ENCODE measurements at places on chromosomes 7 and 10.

DNA sequence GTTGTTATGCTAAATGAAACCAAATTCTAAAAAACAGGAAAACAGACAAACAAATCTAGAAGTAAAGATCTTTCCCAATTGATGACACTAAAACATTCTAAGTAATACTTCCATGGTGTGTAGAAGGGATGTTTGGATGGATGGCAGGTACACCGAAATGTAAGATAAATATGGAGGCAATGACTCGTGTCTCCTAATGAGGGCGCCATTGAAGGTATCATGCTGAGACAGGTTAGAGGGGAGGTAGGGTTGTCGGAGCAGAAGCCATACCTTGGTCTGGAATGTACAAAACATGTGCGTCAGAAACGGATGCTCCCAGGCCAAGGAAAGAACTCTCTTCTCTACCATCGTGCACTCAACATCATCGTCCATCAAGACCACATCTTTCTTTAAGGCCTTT, 101.4 kb downstream of the PRKCQ start:
- DNase-seq: no peak

- no peak for DNase-seq
These were observed 32.8 kb downstream of the SLC39A12 start for GRCh38 chr10:17984563-17984962.

DNA sequence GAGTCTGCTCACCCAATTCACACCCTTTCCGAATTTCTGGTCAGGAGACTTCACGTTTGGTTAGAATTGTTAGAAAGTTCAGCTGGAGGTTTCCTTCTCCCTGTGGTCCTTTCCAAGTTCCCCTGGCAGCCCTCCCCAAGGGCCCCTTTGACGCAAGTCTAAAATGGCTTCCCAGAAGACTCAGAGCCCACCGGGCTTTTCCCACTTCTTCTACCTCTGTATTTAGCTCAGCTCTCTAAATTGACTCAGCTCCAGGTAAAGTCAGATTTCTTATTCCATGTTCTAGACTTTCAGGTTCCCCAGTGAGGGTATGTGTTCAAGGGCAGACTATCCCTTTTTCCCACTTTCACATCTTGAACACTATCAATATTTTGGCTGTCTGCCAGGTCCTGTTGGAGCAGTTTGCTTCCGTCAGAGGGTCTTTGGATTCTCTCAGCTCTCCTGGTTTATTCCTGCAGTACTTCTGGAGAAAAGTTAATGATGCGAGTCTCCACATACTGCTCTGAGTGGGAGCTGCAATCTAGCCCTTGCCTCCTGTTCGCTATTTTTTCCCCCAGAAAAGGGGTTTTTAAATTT, 53.1 kb upstream of the ZNF273 start:
- no peak for DNase-seq

DNA sequence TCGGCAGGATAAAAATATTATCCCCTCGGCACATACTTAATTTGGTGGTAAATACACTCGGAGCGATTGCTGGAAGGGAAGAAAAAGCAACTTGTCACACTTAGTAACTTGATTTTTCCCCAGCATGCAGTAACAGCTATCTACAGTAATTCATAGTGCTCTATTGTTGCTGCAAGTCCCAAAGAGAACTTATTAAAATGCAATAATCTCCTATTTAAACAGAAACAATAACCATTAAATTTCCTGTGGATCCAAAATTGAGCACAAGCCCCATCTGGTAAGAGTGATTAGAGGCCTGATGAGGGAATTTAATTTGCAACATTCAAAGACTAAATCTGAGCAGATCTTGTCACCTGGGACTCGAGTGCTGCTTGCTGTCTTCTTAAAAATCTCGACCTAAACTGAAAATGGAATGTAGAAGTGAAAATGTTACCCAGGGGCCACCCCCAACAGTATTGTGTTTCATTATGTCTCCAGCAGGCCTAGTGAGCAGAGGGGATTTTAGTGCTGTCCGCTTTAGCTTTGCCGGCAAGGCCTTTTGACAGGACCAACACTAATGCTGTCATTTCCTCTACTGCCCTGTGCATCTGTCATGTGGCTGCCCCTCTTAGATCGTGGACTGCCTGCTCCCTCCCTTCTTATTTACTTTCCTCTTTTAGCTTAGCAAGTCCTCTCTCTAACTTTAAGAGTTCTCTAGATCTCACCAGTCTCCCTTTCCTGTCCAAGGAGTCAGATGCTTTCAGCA, 639.7 kb downstream of the AUTS2 start:
- no peak for DNase-seq

- no peak for DNase-seq
These were observed 383.5 kb upstream of the VWC2 start for GRCh38 chr7:49389871-49390479.

- DNase-seq: no peak
These were observed 878 bp downstream of the GLRX3 start for GRCh38 chr10:130137090-130137448.

DNA sequence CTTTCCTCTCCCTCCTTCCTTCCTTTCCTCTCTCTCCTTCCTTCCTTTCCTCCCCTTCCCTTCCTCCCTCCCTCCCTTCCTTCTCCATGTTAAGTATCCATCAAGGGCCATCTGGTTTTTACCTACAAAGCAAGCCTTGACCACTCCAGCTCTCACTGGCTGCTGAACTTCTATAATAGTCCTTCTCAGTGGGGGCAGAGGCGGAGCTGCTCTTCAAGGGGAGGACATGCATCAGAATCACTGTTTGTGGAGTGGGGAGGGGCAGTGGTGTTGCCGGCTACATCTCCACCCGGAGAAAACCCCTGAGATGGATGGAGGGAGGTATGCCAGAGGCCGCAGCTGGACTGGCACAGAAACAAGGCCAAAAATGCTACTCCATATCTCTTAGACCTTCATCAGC, 25.9 kb downstream of the LAMB1 start:
- DNase-seq: no peak

- DNase-seq: no peak
These were observed 156.2 kb downstream of the GRID1 start for GRCh38 chr10:86210416-86210815.

GRCh38 chr7:26378016-26378415, 86.4 kb downstream of the SNX10 start:
- DNase-seq: no peak

- no peak for DNase-seq
These were observed 250.4 kb upstream of the CACNA2D1 start for GRCh38 chr7:82694022-82694421.

DNA sequence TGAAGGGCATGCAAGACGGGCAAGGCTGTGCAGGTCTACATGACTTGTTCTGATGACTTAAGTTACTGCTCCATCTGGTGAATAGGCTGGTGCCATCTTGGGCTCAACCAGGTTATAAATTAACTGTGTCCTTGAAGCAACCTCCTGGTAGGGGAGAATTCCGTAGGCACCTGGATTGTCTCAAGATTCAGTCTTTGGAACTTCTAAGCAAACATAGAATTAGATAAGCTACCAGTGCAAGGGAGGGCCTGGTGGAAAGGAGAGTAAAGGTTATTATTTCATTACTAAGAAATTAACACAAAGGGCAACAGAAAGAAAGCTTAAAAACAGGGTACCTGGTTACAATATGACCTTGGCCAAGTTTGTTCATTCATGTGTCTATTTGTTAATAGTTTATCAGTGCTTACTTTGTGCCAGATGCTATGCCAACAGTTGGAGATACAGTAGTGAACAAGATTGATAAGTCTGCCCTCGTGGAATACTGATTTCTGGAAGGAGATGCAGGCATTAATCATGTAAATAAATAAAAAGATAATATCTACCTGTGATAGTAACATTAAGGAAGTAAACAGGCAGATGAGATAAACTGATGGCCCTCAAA, 107.0 kb upstream of the PALS2 start:
- DNase-seq: no peak

GRCh38 chr7:159115601-159116501, 28.8 kb downstream of the VIPR2 start:
- no peak for DNase-seq

DNA sequence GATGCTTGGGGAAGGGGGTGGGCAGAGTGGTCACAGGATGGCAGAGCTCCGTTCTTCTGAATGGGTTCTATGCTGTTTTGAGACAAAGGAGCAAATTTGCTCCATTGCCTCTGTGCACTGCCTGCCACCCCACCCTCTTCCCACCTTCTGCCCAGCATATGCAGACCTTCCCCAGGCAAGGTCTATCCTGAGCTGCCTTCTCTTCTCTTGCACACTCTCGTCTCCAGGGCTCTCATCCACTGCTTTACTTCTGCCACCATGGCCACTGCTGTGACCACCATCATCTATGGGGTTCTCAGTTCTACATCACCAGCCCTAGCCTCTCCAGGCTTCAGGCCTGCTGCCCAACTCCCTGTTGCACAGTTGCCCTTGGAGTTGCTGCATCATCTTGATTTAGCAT, 230.4 kb downstream of the TMEM178B start:
- DNase-seq: no peak

- DNase-seq: no peak
These were observed 7.9 kb downstream of the ESYT2 start for GRCh38 chr7:158821171-158822031.

DNA sequence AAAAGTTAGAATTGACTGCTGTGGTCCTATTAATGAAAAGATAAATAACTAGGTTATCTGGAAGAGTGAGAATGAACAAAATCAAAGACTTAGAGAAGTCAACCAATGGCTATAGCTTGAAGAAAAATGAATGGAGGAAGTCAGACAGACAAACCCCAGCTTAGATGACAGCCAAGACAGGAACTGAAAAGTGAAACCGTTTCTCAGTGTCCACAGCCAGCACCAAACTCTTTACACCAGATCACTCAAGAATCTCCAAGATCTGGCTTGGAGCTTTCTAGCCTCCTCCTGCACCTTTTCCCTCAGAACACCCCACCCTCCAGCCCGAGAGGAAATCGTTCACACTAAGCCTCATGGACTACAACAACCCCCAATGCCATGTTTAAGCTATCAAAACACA, 167.0 kb downstream of the SFMBT2 start:
- DNase-seq: no peak

- DNase-seq: no peak
These were observed 251.2 kb upstream of the GRB10 start for GRCh38 chr7:51033727-51034520.

GRCh38 chr7:77580762-77581350, 43.8 kb downstream of the PTPN12 start:
- no peak for DNase-seq

- no peak for DNase-seq
These were observed 31.9 kb downstream of the CPED1 start for GRCh38 chr7:121020249-121020988.

- DNase-seq: no peak
These were observed 161.7 kb downstream of the CTTNBP2 start for GRCh38 chr7:117711556-117711955.

All from hematopoietic multipotent progenitor cell (in vitro differentiated cells).